ENCODE measurements at places on chromosomes 6 and 20.

- DNase-seq, result no peak
Measured at GRCh38 chr20:37895166-37895565, 7.8 kb upstream of the VSTM2L start.

GRCh38 chr6:81751388-81752083, 945 bp downstream of the TENT5A start:
- no peak for DNase-seq

DNA sequence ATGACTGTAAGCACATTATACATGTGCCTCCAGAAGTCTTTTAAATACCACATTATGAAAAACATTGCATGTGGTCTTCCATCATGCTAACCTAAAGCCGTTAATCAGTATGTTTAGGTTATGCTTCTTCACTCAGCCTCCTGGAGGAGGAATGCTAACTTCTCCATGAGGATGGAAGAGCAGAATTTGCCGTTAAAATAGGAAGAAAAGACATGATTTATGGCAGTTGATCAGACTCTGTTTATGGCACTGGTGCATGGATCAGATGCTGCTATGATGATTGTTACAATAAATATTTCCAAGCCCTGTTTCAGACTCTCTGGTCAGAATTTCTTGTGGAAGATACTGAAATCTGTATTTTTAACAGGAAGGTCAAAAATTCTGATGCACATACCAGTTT, 31.7 kb downstream of the MAP3K4 start:
- no peak for DNase-seq

- DNase-seq, result no peak
Measured at GRCh38 chr6:100573166-100573565, 108.4 kb upstream of the SIM1 start.

GRCh38 chr6:151092591-151092990, 147.2 kb upstream of the AKAP12 start:
- no peak for DNase-seq

DNA sequence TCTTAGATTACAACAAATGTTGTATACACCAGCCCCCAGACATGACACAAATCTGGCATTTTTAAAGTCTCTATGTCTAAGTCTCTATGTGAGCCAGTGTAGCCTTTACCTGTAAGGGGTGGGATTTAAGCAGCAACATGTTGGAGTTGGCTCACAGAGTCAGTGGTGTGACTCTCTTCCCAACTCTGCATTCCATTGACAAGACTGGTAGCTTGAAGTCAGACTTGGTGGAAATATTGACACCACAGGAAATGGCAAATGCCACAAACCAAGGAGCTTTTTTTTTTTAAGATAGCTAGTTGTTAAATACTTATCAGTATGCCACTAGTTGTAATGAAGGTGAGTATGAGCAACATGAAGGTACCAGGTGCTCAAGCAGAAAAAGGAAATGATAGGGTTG, 103.1 kb upstream of the SMLR1 start:
- DNase-seq, result no peak

DNA sequence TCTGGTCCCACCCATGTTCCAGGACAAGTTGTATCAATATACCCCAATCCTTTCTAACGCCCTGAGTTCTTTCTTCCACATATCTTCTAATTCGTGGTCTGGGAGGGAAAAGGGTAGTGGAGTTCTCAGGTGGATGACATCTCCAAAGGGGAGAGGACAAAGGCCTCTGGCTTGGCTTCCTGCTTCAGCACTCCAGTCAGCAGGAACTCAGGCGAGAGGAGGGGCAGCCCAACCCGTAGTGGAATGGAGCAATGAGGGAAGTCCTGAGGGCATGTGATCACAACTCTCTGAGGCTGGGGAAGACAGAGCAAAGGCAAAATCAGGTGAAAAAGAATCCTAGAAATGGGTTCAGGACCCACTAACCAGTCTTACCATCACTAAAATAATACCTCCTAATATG, 9.6 kb upstream of the NRM start:
- DNase-seq, result no peak

DNA sequence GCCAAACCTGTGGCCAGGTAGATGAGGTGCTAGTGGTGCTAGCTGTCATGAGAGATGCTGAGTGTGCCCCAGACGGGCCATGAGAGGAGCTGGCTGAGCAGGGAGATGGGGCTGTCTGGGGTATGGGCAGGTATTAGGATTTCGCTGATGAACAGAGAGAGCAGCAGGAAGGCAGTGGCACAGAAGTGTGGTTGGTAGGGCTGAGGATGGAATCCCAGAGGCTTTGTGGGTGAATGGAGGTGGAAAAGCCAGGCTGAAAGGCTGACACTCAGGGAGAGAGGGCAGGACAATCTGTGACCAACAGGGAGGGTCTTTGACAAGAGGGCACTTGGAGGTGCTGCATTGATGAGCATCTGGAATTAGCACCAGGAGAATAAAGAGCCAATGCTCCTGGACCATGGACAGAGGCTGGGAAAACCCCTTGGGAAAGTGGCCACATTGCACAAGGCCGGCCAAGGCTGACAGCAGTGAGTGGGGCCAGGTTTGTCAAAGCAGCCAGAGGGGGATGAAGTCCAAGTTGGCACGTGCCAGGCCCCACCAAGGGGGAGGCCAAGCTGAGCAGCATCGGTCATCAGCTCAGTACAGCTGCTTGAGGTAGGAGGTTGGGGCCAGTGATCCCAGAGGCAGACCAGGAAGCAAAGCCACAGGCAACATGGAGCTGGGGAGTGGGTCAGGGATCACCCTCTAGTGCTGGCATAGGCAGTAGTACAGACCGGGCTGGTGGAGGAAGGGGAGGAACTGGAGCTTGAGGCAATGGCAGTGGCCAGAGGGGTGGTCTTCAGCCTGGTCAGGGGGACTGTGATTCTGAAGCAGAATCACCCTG, 19.7 kb upstream of the SGK2 start:
- DNase-seq, result no peak

GRCh38 chr6:86707545-86708120, 229.7 kb upstream of the HTR1E start:
- DNase-seq, result no peak

GRCh38 chr6:52568320-52568719, 8.5 kb downstream of the TRAM2 start:
- DNase-seq, result no peak

DNA sequence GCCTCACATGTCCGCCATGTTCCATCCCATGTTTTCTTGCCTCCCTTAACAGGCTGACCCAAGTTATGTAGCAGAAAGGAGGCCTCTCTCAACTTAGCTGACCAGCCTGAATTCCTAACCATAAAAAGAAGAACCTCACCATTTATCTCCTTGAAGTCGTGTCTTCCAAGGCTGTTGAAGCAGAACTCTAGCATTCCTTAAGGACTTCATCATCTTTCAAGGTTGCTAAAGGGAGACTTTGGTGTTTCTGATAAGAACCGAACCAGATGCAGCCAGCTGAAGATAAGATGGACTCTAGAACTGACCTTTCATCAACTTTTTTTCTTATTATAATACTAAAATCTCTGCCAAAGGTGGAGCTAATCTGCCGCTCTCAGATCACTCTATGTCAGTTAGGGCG, 571.7 kb upstream of the SLC35B3 start:
- DNase-seq, result no peak

DNA sequence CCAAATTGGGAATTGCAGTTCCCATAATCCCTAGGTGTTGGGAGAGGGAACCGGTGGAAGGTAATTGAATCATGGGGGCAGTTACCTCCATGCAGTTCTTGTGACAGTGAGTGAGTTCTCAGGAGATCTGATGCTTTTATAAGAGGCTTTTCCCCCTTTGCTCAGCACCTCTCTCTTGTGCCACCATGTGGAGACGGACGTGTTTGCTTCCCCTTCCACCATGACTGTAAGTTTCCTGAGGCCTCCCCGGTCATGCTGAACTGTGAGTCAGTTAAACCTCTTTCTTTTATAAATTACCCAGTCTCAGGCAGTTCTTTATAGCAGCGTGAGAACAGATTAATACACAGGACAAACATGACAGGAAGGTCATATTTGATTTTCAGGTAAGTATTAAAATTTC, 25.3 kb upstream of the HECA start:
- DNase-seq, result no peak

DNA sequence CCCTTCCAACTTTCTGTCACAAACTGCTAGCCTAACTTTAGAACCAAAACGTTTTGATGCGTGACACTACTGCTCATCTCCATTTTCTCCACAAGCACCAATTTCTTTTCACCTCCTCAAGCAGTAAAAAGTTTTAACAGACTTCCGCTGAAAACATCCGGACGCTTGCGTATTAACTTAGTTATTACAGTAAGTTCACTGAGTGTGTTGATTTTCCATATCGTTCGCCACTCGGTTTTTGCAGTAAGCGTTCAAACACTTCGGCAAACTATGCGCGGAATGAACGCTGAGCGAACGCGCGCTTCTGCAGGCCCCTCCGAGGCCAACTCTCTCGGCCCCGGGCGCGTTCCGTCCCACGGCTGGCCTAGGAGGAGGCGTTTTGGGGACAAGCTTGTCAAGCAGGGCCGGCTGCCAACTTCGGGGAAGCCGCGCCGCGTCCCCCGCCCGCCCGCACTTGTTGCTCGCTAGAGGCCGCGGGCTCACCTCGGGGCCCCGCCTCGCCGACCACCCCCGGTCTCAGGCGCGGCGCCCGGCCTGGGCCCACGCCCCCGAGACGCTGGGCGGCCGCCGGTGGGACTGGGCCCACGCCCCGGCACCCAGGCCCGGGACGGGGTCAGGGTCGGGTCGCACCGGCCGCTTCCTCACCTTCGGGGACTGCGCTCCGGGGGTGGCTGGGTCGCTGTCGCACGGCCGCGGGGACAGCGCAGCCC, 945 bp downstream of the PHF10 start:
- DNase-seq, result peak; percentile 57

DNA sequence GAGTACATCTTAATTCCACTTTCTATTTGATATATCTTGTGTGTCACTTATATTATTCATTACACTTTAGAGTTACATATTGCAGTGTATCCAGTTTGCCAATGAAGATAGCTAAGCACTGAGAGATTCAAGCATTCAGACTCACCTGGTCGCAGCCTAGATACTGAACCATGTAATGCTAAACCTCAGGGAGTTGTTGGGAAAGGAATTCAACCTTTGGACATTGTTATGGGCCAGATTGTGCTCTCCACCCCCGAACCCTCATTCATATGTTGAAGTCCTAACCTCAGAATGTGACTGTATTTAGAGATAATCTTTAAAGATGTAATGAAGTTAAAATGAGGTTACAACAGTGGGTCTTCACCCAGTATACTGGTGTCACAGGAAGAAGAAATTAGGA, 13.8 kb upstream of the KIF16B start:
- DNase-seq, result no peak

DNA sequence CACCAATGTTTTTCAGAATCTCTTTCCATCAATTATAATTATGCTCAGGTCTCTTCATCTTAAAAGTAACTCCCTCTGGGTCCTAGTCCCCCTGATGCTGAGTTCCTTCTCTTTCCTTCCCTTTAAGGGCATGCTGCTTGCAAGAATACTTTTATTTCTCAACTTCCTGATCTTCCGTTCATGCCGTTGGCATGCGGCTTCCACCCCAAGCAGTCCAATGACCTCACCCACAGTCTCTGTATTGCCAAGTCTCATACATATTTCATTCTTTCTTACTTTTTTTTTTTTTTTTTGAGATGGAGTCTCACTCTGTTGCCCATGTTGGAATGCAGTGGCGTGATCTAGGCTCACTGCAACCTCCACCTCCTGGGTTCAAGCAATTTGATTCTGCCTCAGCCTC, 83.5 kb downstream of the NDUFAF5 start:
- peak; percentile 64 for DNase-seq

DNA sequence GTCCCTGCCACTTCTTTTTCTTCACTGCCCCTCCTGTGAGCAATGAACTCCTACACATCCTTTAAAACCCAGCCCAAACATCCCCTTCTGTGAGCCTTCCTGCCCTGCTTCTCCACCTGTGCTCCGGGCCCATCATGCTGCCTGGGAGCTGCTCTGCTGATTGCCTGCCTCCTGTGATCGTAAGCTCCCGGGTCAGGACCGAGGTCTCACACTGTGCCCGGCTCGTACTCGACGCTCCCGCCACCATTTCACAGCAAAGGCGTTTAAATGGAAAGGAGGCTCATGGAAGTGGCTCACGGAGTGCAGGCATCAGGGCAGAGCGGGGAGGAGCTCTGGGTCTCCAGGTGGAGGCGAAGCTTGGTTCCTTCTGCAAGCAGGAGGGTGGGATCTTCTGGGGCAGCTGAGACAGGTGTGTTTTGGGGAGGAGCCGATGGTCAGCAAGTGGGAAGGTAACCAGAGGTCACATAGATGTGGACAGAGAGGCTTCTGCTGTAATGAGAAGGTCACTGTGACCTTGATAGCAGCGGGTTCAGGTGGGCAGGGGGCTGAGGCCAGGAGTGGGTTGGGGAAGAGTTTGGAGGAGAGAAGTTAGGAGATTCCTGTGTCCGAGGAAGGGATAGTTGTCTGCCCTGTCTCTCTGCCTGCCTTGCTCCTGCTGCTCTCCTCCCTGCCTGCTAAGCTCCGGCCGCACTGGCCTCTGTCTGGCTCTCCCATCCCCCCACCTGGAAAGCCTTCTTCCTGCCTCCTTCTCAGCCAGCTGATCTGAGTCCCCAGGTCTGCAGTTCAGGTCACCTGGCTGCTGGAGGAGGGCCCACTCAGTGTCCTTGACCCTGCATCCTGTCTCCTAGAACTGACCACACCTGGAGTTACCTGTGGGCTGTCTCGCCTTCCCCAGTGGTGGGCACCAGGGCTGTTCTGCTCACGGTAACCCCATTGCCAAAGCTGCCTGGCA, 52.7 kb upstream of the FRMD1 start:
- no peak for DNase-seq

GRCh38 chr6:25975923-25976560, 13.4 kb downstream of the TRIM38 start:
- no peak for DNase-seq

DNA sequence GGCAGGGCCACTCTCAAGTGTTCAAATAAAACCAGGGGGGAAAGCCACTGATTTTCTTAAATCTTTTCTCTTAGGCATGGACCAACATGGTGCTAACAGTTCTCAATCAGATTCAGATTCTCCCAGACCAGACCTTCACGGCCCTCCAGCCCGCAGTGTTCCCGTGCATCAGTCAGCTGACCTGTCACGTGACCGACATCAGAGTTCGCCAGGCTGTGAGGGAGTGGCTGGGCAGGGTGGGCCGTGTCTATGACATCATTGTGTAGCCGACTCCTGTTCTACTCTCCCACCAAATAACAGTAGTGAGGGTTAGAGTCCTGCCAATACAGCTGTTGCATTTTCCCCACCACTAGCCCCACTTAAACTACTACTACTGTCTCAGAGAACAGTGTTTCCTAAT, 41.5 kb upstream of the SMIM28 start:
- no peak for DNase-seq

- DNase-seq, result no peak
Measured at GRCh38 chr6:45880676-45881075, 135.0 kb downstream of the CLIC5 start.

GRCh38 chr6:147067184-147067583, 137.0 kb upstream of the STXBP5 start:
- no peak for DNase-seq

- no peak for DNase-seq
Measured at GRCh38 chr6:106724337-106724736, 95.0 kb downstream of the QRSL1 start.

DNA sequence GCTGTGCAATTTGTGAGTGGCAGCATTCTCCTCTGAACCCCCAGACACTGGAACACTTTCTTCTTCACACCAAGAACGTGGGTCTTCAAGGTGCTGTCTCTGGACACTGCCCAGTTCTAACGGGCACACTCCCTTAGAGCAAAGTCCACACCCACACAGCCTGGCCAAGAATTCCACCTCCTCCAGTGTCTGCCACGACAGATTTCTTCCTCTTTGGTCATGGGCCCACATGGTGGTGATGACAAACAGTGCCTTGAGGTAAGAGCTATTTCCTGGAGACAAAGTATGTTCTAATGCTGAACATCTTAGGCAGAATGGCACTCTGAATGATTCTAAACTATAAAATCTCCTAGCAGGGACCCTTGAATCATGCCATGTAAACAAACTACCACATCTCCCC, 25.5 kb upstream of the SSTR4 start:
- no peak for DNase-seq

GRCh38 chr6:684831-685636, 7.9 kb downstream of the EXOC2 start:
- no peak for DNase-seq
